ENCODE measurements at places on chromosomes 4 and X.

DNA sequence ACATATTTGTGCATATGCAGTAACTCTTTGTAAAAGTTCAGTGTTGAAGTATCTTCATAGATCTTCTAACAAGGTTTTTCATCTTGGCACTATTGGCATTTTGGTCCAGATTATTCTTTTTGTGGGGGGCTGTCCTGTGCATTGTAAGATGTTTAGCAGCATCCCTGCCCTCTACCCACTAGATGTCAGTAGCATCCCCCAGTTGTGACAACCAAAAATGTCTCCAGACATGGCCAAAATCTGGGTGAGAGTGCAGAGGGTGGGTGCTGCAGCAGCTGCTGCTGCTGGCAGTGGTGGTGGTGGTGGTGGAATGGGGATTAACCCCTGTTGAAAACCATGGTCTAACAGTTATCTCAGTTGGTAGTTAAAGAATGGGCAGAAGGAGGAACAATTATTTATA lies 370.0 kb downstream of the GPAT3 start:
- no peak for DNase-seq

GRCh38 chr4:7569810-7570783 lies 135.4 kb upstream of the PSAPL1 start:
- no peak for DNase-seq

GRCh38 chr4:72467633-72468032 lies 101.4 kb downstream of the ADAMTS3 start:
- DNase-seq: no peak

DNA sequence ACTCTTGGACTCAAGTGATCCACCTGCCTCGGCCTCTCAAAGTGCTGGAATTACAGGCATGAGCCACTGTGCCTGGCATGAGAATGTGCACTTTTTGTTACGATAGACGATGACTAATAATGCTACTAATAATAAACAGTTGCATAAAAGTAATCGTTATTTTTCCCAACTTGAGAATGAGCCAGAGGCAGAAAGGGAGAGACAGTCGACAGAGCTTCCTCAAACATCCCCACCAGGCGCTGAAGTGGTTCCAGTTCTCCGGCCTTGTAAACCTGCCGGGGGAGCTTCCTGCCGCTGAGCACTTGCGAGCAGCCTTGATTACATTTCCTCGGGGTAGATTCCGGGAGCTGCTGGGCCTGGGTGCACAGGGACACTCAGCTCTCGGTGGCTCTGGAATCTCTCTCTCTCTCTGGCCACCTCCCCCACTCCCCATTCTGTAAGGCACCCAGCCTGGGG lies 8.9 kb upstream of the HTRA3 start:
- no peak for DNase-seq

DNA sequence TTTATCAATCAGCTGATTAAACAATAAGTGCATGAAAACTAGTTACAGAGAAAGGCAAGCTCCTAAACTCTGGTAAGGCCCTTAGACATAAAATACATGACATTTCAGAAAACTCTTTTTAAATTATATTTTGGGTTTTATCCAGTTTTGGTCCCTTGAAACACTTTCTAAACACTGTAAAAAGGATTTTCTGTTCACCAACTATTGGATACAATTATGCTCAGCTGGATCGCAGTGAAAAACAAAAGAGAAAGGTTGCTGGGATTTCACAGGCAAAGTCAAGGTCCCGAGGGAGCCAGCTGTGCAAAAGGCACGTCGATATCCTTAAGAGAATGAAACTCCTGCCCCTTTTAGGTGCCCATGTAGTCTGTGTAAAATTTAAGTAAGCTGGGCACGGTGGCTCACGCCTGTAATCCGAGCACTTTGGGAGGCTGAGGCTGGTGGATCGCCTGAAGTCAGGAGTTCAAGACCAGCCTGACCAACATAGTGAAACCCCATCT lies 1018.4 kb upstream of the INTU start:
- no peak for DNase-seq

- no peak for DNase-seq
Observed at GRCh38 chr4:127212701-127213100, 420.1 kb upstream of the INTU start.

DNA sequence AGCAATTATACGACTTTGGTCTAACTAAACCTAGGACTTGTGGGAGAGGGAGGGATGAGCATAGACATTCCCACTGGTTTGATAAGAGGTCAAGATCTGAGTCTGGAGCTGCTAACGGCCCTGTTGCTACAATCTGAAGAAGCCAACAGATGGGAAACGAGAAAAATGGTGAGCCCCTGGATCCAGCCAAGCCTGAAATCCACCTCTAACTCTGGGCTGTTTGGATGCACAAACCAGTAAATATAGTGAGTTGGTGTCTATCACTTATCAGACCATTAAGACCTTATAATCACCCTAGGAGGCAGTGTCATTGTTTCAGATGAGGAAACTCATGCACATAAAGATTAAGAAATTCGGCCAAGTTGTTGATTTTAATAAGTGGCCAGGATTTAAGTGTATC lies 50.5 kb downstream of the ADGRA3 start:
- no peak for DNase-seq

- DNase-seq: no peak
Observed at GRCh38 chr4:101157415-101158133, 189.8 kb downstream of the PPP3CA start.
